ENCODE measurements at places on chromosomes 1 and 21. TPM values are rescaled to one million over a fixed set of nuclear protein-coding genes. Genes with fewer than 3 reads are reported as not detected.

The SPATA21 gene
- not detected for total RNA-seq

The CCDC185 gene
- total RNA-seq, result not detected

The STIL gene
- total RNA-seq, result 3.8 TPM

The LRRN2 gene
- total RNA-seq, result 0.19 TPM

The TRIM46 gene
- total RNA-seq, result 9.9 TPM

The LGR6 gene
- total RNA-seq, result not detected

The OR2L2 gene
- total RNA-seq, result not detected

The MTR gene
- total RNA-seq, result 28.4 TPM

The ORC1 gene
- total RNA-seq, result 1.6 TPM

The IFI16 gene
- 180 TPM for total RNA-seq

The NOS1AP gene
- 2.0 TPM for total RNA-seq

The ESPN gene
- 0.15 TPM for total RNA-seq

The MPL gene
- total RNA-seq, result not detected

The SLC26A9 gene
- total RNA-seq, result 0.23 TPM

The GIPC2 gene
- total RNA-seq, result 0.15 TPM

The OPRD1 gene
- not detected for total RNA-seq

Measured in glomerular endothelial cell (primary cell).